ENCODE measurements at places on chromosomes 1 and 21.
A peak's percentile ranks its signal among the peaks of the same experiment; 100 is the strongest.

GRCh38 chr1:5858246-5858645 lies 134.0 kb downstream of the NPHP4 start:
- no peak for DNase-seq

- DNase-seq: no peak
Measured at GRCh38 chr1:12251442-12251841, 21.6 kb downstream of the VPS13D start.

DNA sequence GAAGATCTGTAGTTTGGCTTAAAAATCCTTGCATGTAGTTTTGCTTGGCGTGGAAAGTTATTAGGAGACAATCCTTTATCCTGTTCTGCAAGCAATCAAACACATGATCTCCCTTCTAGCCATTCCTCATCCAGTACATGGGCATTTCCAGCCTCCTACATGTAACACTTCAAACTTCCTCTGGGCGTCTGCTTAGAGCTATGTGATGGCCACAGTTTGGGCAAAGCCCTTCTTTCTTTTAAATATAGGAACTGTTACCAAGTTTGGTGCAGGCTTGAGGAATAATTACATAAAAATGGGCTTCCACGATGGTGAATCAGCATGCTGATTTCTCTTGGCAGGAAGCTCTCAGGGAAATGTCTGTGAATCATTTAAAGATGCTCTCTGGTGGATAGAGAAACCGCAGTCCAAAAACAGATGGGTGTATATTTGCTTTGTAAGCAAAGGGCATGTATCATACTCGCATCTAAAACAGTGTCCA lies 176.9 kb upstream of the FMN2 start:
- DNase-seq: no peak

DNA sequence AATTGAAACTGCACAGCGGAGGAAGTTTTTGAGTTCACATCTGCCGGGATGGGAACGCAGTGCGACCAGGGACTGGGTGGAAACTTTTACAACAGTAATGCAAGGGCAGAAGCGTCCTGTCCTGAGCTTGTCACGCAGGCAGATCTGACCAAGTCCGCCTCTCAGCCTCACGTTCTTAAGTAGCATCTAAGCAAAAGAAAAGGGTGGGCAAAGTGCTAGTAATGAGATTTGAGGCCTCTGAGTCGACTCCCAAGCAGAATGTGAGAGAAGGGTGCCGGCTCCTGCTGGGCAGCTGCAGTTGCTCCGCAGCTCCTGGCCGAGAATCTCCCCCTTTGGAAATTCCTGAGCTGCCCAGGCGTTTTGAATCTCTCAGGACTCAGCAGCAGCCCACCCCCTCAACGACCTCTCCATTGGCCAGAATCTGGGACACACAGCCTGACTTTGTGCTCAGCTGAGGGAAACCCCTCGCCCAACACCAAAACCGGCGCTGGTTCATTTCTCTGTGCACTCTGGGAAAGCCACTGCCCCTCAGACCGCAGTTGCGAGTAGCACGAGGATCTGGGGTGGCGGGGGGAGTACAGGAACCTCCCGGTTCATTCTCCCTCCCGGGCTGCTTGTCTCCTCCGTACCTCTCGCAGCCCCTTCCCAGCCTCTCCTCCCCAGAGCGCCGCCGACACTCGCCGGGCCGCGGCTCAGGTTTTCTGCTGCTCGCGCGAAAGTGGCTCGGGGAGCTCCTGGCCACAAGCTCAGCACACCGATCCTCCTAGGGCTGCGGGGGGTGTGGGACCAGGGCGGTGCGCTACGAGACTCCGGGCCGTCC lies 913 bp upstream of the S1PR1 start:
- no peak for DNase-seq

DNA sequence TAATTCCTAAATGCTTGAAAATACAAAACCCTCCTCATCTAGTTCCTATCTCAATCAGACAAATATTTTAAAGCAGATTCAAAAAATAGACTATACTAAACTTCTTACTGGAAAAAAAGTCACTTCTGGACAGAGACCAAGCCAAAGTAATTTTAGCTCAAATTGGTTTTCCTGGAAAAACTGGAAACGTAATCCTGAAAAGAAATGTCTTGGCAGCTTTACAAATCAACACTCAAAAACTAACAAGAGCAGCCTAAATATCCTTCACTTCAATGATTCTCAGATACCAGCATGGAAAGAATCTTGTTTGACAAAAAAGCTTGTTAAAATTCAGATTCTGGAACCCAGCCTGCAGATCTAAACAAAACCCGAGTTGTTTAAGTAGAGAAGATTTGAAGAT lies 9.1 kb upstream of the GPR88 start:
- DNase-seq: no peak

DNA sequence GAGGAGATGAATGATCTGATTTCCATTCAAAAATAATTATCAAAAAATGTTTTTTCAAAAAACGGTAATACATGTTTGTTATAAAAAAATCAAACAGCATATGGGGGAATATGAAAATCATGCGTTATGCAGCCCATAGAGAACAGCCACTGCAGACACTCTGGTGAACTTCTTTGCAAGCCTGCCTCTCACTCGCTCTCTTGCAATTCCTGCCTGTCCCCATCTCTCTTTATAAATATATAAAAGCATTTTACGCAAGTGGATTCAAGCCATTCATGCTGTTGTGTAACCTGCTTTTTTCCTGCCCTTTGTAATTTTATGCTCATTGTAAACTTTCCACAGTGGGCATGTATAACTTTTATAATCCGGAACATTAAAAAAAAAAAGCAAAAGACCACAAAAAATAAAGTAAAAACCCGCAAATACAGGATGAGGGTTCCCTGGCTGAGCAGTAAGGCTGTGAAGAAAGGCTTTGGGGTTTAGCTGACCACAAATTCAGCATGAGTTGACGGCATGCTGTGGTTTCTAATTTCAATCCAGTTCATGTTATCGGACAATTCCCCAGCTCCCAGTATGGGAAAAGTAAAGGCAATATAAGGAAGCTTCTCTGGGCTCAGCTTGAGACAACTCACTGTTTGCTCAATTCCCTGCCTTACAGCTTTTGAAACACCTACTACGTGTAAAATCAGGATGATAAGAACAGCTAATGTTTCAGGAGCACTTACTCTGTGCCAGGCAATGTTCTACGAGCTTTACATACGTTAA lies 52.8 kb upstream of the ZBTB40 start:
- DNase-seq: peak; percentile 35

DNA sequence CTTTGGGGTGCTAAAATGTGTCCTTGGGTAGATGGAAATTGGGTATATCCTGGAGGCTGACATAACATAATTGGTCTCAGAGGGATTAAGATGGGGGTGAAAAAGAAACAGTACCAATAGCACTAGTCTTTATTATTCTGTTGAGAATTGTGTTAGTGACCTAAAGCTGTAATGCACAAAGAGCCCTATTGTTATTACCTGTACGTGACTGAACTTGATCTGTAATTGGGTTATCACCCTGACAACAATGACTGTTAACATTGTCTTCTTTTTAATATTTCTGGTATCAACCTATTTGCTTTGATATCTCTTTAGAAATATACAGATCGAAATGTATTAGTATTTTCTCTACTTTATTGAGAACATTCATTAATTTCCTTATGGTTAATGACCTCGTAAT lies 147.6 kb downstream of the NEK7 start:
- no peak for DNase-seq

DNA sequence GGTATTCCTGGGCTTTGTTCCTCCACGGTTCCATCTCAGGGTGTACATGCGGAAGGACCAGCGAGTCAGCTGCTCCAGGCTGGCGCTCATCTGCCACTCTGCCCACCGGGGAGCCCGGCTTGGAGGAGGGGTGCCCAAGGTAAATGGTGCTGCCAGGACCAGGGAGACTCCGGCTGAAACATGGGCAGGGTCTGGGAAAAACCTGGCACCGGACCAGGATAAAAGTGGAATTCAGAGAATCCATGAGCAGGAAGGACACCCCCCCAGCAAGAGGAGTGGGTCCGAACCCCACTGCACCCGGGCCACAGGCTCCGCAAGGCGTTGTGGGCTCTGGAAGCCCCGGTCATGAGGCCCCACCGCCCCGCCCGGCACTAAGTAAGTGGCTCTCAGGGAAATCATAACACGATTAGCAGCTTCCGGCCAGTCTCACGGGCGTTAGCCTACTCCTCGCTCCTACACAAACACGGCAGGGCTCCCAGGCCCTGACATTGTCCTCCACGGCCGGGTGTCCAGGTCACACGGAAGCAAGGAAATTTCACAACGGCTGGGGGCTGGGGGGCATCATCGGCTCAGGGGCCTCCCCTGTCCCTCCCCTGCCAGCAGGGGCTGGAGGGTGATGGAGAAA lies 21.1 kb downstream of the MEGF6 start:
- no peak for DNase-seq

GRCh38 chr21:35448876-35449599 lies 399.9 kb upstream of the RUNX1 start:
- DNase-seq: no peak

- DNase-seq: no peak
Measured at GRCh38 chr1:244173240-244173639, 122.2 kb downstream of the ZBTB18 start.

DNA sequence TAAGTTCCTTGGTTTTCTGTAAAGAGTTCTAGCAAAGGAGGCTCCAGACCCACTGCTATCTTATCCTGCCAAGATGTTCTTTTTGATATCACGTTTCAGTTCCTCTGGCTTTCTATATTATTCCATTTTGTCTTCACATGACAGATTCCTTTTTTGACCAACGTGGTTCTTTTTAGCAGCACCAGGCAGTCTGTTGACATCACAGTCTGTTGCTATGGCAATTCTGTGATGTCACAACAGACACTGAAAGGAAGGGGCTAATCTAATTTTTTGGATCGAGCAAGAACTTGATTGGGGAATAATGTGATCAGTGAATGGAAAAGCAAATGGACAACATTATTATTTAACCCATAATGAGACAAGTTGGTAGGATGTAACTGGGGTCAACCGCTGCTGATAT lies 64.5 kb upstream of the GOLT1A start:
- peak; percentile 12 for DNase-seq

GRCh38 chr1:19061798-19062197 lies 105.3 kb upstream of the IFFO2 start:
- no peak for DNase-seq

- no peak for DNase-seq
Measured at GRCh38 chr1:206854401-206855129, 10.9 kb upstream of the IL20 start.

GRCh38 chr1:53586765-53587164 lies 127.6 kb downstream of the DMRTB1 start:
- no peak for DNase-seq

- DNase-seq: no peak
Measured at GRCh38 chr1:30109853-30110252, 613.5 kb downstream of the MATN1 start.

DNA sequence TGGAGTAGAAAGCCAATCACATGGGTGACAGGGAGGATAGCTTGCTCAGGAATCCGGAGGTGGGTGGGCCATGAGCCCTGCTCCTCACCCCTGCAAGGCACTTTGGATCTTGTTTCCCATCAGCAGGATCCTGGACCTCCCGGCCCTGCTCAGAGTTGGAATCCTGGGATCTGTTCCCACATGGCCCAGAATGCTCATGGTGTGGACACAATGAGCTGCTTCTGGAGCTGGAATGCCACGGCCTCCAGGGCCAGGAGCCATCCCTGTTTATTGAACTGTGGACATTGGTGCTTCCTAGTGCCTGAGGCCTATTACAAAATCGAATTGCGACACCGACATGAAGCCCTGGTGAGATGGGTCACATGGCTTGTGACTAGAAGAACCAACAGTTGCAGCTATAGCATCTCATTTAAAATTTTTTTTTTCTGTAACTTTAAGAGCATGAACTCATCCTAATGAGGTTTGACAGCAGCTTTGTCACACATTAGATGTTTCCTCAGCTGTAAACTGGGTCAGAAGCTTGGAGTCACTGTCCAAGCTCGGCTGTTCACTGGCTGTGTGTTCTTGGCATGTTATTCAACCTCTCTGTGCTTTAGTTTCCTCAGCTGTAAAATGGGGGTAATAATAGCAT lies 40.4 kb upstream of the GOLT1A start:
- DNase-seq: no peak

DNA sequence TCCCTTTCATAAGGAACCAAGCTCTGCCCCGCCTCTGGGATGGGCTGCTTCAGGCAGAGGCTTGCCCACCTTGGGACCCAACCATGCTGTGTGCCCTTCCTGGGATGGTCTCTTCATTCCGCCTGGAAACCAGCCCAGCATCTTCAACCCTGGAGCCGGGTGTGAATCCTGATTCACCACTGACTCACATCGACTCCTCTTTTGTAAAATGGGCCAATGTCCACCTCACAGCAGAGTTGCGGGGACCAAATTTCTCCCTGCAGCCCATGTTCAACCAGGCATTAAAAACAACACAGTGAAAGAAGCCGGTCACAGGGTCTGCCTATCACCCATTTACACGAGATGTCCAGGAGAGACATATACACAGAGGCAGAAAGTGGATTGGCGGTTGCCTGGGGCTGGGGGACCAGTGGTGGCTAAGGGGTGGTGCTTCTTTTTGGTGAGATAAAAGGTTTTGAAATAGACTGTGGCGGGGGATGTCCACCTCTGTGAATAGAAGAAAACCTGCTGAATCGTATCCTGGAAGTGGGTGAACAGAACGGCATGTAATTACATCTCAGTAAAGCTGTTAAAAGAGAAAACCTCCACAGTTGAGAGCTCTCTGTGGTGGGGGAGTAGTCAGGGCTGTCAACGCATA lies 6.9 kb upstream of the GPR153 start:
- no peak for DNase-seq

DNA sequence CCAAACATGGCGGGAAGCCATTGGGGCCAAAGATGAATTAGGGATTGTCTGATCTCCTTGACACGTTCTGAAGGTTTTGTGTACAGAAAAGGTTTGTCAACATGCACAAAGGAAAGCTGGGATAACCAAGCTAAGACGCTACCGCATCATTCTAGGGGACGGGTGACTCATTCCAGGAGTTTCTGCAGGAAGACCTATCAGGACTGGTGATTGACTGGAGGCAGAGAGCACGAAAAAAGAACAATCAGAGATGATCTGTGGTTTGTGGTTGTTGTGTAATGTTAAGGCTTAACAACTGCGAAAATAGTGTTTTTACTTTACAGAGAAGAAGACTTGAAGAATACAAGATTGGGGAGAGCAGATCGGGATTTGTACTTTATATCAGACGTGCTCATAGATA lies 22.2 kb upstream of the ERG start:
- peak; percentile 15 for DNase-seq

DNA sequence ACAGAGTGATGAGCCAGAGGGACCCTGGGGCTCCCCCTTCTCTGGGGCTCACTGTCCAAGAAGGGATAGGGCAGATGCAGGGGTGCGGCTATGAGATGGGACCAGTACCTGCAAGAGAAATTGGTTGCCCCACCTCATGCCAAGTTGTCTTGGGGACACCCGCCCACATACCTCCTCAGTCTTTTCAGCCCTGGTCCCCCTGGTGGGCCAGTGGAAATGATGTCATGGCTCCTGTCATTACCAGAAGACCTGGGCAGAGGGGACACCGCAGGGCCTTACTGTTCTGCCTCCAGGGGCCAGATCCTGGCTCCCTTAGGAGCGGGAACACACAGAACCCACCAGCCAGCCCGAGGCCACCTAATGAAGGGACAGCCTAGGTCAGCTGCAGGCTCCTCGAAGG lies 63.2 kb downstream of the CDK18 start:
- no peak for DNase-seq
